Adipocyte (in vitro differentiated cells): ENCODE measurements at places on chromosomes 1 and 21.

- DNase-seq = no peak
These were observed 60.6 kb downstream of the RIPK4 start for GRCh38 chr21:41706263-41706639.

DNA sequence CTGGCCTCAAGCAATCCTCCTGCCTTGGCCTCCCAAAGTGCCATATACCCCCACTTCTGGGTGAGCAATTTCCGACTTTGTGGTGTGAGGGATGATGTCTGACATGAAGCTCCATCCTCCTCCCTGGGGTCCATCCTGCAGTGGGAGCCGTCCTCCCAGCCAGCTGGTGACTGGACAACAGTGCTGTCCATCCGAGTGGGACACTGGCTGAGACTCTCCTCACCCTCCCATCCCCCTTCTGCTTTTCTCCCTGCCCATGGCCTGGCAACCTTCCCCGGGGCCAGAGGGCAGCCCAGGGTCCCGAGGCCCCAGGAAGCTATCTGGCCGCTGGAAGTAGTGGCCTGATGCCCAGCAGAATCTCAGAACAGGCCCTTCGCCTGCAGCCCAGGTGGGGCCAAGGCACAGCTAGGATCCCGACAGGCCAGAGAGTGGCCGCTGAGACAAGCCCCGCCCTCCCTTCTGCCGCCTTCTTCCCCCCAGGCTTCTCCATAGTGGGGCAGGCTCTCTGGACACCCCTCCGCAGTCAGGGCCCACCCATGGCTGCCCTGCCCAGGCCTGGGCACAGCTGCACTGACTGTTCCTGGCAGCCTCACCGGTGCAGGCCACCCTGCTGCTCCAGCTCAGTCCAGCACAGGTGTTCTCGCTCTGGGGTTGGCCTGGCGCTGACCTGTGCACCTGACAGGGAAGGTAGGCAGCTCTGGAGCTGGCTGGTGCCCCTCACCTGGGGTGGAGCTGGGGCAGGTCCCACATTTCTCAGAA, 8.4 kb upstream of the FAAP20 start:
- DNase-seq = no peak

DNA sequence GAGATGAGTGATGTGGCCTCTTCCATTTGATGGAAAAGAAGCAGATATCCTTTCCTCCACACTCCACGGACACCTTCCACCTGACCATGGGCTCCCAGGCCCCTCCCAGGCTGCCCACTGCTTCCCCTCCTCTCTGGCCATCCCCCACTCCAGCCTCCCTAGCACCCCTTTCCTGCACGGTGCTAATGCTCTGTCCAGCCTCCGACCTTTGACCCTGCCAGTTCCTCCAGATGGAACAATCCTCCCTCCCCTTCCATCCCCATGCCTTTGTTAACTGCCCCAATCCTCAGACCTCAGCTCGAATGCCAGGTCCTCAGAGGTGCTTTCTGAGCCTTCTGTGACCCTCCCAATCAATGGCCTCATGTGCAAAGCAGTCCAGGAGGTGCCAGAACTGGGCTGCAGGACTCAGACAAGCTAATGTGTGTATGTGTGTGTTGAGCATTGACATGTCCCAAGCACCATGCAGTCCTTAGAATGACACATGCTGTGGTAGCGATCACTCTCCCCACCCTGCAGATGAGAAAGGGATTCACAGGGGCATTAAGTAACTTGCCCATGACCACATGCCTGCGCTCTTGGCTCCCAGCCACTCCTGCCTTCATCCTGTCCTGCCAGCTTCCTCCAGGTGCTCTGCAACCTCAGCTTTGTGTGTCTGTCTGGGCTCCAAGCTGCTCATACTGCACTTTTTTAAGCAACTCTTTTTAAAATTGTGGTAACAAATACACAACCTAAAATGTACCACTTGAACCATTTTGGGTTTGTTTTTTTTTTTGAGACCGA, 63.5 kb upstream of the EDN2 start:
- DNase-seq = no peak

DNA sequence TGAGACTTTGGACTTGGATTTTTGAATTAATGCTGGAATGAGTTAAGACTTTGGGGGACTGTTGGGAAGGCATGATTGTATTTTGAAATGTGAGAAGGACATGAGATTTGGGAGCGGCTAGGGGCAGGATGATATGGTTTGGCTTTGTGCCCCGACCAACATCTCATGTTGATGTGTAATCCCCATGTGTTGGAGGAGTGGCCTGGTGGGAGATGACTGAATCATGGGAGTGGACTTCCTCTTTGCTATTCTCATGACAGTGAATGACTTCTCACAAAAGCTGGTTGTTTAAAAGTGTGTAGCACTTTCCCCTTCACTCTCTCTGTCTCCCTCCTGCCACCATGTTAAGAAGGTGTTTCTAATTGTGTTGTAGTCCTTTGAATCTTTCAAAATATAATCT, 9.3 kb upstream of the PHGDH start:
- DNase-seq = peak; percentile 27

DNA sequence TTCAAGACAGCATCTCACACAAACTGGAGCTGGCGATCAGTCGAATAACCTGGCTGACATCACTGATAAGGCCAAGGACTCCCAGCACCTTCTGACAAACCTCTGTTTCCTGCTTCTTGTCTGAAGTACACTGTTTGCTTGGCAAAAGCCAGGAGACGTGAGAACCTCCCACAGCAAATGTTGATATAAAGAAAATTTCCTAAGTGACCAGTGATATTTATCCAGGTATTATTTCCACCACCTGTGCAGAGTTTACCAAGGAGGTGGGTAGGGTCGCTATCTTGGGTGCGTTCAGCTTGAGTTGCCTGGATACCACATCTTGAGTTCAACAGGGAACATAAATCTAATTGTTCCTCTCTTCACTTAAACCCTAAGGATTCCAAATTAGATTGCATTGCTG, 72.9 kb downstream of the SETD4 start:
- DNase-seq = no peak

GRCh38 chr1:116684575-116684974, 17.0 kb upstream of the IGSF3 start:
- no peak for DNase-seq

DNA sequence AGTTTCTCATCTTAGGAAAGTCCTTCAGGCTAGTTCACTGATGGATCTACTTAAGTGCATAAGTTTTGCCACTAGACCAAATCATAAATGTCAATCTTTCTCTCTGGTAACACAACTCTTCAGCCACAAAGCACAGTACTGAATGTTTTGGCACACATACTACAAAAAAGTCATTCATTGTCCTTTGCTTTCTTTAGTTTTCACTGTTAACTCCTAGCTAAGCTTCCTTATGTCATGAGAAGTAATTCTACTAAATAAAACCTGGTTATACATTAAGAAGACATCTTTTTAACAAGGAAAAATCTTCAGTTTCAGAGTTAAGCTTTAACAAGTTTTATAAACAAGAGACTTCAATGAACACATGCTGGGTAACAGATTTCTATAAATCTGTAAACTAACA, 379.2 kb upstream of the NFIA start:
- no peak for DNase-seq

GRCh38 chr1:33960188-33960895, 96.5 kb downstream of the HMGB4 start:
- DNase-seq = no peak

DNA sequence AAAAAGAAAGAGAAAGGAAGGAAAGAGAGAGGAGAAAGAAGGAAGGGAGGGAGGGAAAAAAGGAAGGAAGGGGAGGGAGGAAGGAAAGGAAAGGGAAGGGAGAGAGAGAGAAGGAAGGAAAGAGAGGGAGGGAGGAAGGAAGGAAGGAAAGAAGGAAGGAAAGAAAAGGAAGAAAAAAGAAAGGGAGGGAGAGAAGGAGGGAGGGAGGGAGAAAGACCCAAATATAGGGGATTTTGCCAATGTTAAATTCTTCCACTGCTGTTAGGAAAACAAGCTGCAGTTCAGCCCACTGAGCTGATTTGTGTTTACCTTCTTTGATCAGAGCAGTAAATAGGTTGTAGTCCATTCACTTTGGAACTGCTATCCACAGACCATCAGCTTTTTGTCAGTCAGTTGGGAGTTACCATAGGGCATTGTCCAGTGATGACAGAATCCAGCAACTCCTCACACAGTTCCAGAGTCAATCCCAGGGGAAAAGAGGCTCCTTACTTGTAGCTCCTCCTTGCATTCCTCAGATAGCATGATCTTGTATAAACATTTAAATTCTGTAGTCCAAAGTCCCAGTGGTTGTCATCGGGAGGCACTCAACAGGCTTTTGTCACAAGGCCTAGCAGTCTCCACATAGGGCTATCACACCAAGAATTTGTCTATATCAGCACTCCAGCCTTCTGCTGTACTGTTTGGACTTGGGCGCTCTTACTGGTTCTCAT, 13.5 kb upstream of the PPP1R8 start:
- DNase-seq = peak; percentile 78

- no peak for DNase-seq
These were observed 45.0 kb upstream of the CXADR start for GRCh38 chr21:17467829-17468228.
